Aorta (tissue), 5 donors: ENCODE measurements at places on chromosomes 7 and 10. TPM values are rescaled to one million over a fixed set of nuclear protein-coding genes. Genes with fewer than 3 reads are reported as not detected.
A peak's percentile ranks its signal among the peaks of the same experiment; 100 is the strongest.

DNA sequence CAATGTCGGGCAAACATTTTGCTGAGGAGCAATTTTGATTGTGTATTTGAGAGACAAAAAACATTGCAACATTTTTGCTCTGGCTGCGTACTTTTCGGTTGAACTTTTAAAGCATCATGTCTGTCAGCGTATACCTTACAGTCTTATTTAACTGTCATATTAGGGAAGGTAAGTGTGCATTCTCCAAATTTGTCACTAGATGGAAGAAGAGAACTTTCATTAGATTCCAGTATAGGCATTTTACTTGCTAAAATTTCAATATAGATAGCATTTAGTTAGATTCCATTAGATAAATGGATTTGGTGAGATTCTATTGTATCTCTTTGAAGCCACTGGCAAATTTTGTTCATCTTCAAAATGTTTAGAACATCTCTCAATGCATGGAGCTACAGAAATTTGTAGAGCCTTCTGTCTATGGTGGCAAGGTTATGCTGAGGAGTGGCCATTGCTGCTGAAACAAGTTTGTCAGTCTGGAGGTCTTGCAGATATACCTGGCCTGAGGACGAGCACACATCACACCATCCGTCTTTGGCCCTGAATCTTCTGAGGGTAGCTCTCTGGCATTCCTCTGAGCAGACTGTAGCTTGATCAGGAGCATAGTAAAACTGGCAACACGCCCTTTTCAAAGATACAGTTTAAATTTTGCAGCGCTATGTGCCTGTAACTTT, 437.5 kb upstream of the MBL2 start:
- no peaks in the 10 kb centered on the region for H3K27me3 ChIP-seq
- H3K4me1 ChIP-seq, result no peaks in the 10 kb centered on the region
- DNase-seq, result no peak
- no peak overlapping the region for H3K27ac ChIP-seq
- no peaks in the 10 kb centered on the region for H3K36me3 ChIP-seq
- no peak overlapping the region for H3K4me3 ChIP-seq

The ASB13 gene
- total RNA-seq, result 23.2 TPM

The LIPM gene
- total RNA-seq, result not detected

- H3K27ac ChIP-seq, result no peak overlapping the region
- no peaks in the 10 kb centered on the region for H3K4me1 ChIP-seq
- no peak for DNase-seq
- H3K4me3 ChIP-seq, result no peak overlapping the region
Measured at GRCh38 chr10:9786101-9786500, 1231.6 kb upstream of the CELF2 start.

The MYO1G gene
- 21.3 TPM for total RNA-seq

GRCh38 chr7:100583132-100584053, 2.5 kb downstream of the LRCH4 start:
- no peak overlapping the region for H3K27ac ChIP-seq
- H3K4me3 ChIP-seq, result no peak overlapping the region
- peak; percentile 76 for DNase-seq
- H3K36me3 ChIP-seq, result no peaks in the 10 kb centered on the region

GRCh38 chr10:124565565-124566221, 104.1 kb downstream of the LHPP start:
- DNase-seq, result peak; percentile 71
- H3K4me1 ChIP-seq, result no peaks in the 10 kb centered on the region
- no peak overlapping the region for H3K27ac ChIP-seq
- H3K36me3 ChIP-seq, result no peaks in the 10 kb centered on the region
- H3K27me3 ChIP-seq, result no peaks in the 10 kb centered on the region

The CPXM2 gene
- total RNA-seq, result 169 TPM

The SFTPD gene
- 0.58 TPM for total RNA-seq

DNA sequence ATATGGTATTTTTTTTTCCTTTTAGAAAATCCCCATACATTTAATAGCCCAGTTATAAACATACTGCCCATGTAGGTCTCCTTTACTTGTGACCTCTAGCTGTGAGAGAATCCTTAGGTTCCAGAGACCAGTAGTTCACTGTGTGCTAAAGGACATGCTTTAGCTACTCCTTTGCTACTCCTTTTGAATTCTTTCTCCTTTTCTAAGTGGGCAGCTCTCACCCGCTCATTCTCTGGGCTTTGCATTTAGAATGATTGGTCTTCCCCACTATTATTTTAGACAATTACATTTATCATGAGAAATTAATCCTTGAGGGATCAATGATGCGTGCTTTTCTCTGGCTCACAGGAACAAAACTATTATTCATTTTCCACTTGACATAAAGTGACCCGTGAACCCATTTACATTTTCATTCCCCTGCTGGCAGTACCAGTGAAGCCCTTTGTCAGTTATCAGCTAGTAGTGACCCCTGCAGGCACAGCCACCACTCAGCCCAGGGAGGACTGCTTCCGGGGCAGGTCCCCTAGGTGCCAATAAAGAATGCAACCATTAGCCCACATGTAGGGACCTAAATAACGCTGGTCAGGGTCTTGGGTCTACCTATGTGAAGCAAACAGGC, 844.3 kb downstream of the CNTNAP2 start:
- no peak overlapping the region for H3K27ac ChIP-seq
- H3K4me3 ChIP-seq, result no peak overlapping the region
- H3K27me3 ChIP-seq, result no peaks in the 10 kb centered on the region
- H3K4me1 ChIP-seq, result no peaks in the 10 kb centered on the region
- DNase-seq, result no peak
- no peaks in the 10 kb centered on the region for H3K36me3 ChIP-seq

GRCh38 chr10:43591303-43591904, 14.8 kb upstream of the ZNF485 start:
- H3K4me1 ChIP-seq, result no peaks in the 10 kb centered on the region
- no peaks in the 10 kb centered on the region for H3K36me3 ChIP-seq
- no peak for DNase-seq
- no peak overlapping the region for H3K27ac ChIP-seq

The PSMC2 gene
- total RNA-seq, result 97.3 TPM

- H3K36me3 ChIP-seq, result no peaks in the 10 kb centered on the region
- H3K27ac ChIP-seq, result no peak overlapping the region
- H3K4me3 ChIP-seq, result no peak overlapping the region
- H3K27me3 ChIP-seq, result no peaks in the 10 kb centered on the region
Measured at GRCh38 chr10:86373251-86373650, 6.7 kb upstream of the GRID1 start.

DNA sequence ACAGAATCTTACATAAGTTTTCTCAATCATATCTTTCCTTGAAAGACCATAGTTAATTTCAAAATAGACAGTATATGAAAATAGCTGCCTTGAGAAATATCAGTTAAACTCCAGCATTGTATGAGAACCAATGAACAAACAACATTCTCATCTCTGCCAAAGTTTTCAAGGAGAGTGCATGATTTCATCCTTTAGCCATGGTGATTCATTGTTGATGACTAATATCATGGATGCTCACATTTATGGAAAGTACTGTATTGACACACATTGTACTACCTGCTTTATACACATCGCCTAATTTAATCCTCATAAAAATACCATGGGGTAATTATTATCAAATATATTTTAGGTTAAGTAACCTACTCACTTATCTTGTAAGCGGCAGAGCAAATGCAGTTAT, 250.3 kb downstream of the CNTNAP2 start:
- no peaks in the 10 kb centered on the region for H3K27me3 ChIP-seq
- H3K36me3 ChIP-seq, result no peaks in the 10 kb centered on the region
- no peak for DNase-seq

The PCBD1 gene
- 49.1 TPM for total RNA-seq

DNA sequence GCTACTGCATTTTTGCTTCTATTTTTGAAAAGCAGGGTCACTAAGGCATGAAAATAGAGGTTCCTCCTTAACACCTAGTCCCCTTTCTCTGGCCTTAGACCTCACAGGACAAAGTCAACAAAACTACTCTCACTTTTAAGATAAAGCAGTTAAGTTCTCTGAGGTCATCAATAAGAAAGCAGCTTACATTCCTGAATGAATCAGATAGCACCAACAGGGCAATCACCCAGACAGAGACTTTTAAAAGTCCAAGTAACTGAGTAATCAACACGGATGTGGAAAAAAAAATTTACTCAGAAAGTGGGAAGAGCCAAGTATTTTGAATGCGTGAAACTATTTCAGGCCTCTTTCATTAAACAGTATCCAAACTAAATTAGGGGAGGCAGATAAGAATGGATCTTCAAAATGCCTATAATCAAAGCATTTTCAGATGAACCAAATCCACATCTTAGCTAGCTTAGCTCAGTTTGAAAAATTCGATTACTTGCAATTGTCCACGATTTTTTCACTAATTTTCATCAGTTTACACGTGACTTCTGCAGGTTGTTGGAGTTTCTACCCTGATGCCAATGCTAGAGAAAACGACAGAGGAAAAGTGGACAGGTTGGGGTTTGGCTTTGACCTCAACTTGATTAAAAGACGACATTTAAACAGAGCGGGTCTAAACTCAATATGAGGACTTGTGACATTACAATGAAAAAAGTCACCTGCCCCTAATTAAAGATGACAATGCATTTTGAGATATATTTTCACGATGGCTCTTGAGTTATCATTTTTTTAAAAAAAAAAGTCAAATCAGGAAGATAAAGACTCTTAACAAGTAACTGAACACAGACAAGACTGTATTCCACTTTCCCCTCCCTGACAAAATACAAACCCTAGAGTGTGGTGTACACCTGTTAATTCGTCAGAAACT, 1.6 kb downstream of the BEND7 start:
- H3K27ac ChIP-seq, result peak overlapping the region; percentile 44
- peak overlapping the region; percentile 96 for H3K4me3 ChIP-seq
- H3K27me3 ChIP-seq, result no peaks in the 10 kb centered on the region
- no peaks in the 10 kb centered on the region for H3K36me3 ChIP-seq

GRCh38 chr10:64773357-64773756, 1252.2 kb downstream of the REEP3 start:
- H3K4me3 ChIP-seq, result no peak overlapping the region
- no peaks in the 10 kb centered on the region for H3K36me3 ChIP-seq
- no peaks in the 10 kb centered on the region for H3K4me1 ChIP-seq
- H3K27ac ChIP-seq, result no peak overlapping the region
- H3K27me3 ChIP-seq, result no peaks in the 10 kb centered on the region

The GSTK1 gene
- 123 TPM for total RNA-seq

- no peak for DNase-seq
- no peaks in the 10 kb centered on the region for H3K36me3 ChIP-seq
- no peaks in the 10 kb centered on the region for H3K4me1 ChIP-seq
Measured at GRCh38 chr10:22344249-22344648, 1.0 kb upstream of the SPAG6 start.

- H3K4me3 ChIP-seq, result no peak overlapping the region
- DNase-seq, result no peak
- no peaks in the 10 kb centered on the region for H3K27me3 ChIP-seq
- no peaks in the 10 kb centered on the region for H3K36me3 ChIP-seq
- H3K27ac ChIP-seq, result no peak overlapping the region
- H3K4me1 ChIP-seq, result no peaks in the 10 kb centered on the region
Measured at GRCh38 chr7:120586571-120586970, 271.4 kb downstream of the TSPAN12 start.

DNA sequence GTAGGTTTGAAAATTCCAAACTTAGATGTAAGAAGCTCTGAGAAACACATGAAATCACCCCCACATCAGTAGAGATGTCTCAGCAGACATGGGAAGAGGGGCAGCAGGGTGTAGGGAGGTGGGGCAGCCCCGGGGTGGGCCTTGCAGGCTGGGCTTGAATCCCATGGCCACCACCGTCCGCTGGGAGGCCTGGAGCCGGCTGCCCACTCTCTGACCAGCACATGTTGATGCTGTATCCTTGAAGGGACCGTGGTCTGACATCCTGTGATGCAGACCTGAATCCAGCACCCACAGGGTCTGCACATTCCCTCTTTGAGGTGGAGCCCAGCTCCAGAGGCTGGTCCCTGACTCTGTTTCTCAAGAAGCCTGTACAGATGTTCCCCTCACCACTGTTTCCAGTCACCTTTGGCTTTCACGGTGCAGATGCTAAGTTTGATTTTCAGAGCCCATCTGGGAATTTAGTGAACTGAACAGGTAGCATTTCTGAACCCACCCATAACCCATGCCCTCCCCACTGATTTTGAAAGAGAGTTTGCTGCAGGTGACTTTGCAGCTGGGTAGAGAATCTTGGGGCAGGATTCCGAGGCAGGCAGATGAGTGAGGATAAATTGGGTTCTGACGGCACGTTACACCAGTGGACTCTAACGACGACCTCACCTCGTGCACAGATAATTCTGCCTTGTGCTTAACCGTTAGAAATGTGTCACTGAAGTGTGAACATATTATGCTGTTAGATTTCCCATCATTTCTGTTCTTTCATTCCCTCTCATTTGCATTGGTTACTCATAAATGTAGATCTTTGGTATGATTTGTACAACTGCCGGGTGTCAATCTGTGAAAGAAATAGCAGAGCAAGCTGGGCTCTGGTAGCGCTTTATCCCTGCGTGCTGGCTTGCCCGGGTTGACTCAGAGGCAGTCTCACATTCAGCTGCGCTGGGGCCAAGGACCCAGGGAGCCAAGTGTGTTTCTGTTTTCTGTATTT, 45.7 kb downstream of the IKZF1 start:
- H3K4me1 ChIP-seq, result no peaks in the 10 kb centered on the region
- H3K36me3 ChIP-seq, result no peaks in the 10 kb centered on the region
- no peak overlapping the region for H3K4me3 ChIP-seq
